ENCODE measurements at places on chromosomes 11 and 22.

GRCh38 chr22:20037419-20037818, 16.5 kb downstream of the TANGO2 start:
- DNase-seq, result no peak

GRCh38 chr11:71206186-71206585, 46.2 kb downstream of the SHANK2 start:
- DNase-seq, result no peak

DNA sequence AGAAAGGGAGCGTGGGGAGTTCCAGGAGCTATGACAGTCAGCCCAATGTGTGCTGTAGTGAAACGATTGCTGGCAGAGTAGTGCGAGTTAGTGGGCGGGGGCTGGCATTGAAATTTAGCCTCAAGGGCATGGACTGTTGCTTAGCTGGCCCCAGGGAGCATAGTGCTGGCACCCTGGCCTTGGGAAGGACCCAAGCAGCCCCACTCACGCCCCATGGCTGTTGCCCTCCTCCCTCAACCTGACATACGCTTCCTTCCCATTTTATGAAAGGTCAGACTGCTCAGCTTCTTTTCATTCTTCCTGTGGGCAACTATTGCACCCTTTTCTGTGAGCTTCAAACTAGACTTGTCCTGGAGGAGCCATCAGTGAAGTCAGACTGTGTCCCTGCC, 52.0 kb upstream of the SUSD2 start:
- no peak for DNase-seq

- DNase-seq, result no peak
These were observed 2.9 kb upstream of the CECR2 start for GRCh38 chr22:17366329-17366728.

- DNase-seq, result no peak
These were observed 185.6 kb upstream of the TENM4 start for GRCh38 chr11:79626135-79627075.

- no peak for DNase-seq
These were observed 189.0 kb upstream of the NARS2 start for GRCh38 chr11:78763664-78764063.

- DNase-seq, result no peak
These were observed 22.6 kb upstream of the SORL1 start for GRCh38 chr11:121429556-121429955.

- DNase-seq, result peak; percentile 61
These were observed 26.7 kb downstream of the UPB1 start for GRCh38 chr22:24521791-24522245.

DNA sequence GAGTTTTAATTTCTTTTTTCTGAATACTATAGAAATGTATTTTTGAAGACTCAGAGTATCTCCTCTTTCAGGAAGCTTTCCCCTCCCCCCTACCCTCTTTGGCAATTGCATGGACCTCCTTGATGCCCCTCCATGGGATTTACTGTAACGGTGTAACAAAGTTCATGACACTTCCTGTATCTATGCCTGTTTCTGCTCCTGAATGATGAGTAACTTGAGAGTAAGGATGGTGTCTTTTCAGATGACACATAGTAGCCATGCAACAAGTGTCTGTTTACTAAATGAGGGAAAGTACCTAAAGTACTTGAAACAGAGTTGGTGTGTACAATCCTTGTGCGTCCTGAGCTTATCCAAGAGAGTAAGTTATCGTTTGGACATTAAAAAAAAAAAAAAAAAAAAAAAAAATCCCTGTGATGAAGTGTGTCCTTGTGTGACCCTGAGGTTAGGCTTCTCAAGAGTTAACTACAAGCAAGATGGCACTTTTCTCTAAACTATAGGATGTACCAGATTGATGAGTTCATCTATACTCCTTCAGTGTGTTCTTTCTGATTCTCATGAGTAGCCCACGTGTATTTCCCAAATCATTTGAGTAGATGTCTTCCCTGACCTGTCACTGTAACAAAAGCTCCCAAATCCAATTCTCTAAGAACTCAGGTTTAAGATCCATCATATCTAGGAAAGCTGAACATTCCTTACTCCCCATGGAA, 7.4 kb downstream of the ETS1 start:
- no peak for DNase-seq

- no peak for DNase-seq
These were observed 28.2 kb downstream of the LRRC10B start for GRCh38 chr11:61536676-61537270.

- DNase-seq, result no peak
These were observed 74.8 kb upstream of the BLID start for GRCh38 chr11:122190768-122191167.

GRCh38 chr22:46754110-46754799, 8.2 kb upstream of the TBC1D22A start:
- DNase-seq, result no peak

GRCh38 chr11:124194293-124195188, 11.4 kb downstream of the OR10D3 start:
- no peak for DNase-seq

DNA sequence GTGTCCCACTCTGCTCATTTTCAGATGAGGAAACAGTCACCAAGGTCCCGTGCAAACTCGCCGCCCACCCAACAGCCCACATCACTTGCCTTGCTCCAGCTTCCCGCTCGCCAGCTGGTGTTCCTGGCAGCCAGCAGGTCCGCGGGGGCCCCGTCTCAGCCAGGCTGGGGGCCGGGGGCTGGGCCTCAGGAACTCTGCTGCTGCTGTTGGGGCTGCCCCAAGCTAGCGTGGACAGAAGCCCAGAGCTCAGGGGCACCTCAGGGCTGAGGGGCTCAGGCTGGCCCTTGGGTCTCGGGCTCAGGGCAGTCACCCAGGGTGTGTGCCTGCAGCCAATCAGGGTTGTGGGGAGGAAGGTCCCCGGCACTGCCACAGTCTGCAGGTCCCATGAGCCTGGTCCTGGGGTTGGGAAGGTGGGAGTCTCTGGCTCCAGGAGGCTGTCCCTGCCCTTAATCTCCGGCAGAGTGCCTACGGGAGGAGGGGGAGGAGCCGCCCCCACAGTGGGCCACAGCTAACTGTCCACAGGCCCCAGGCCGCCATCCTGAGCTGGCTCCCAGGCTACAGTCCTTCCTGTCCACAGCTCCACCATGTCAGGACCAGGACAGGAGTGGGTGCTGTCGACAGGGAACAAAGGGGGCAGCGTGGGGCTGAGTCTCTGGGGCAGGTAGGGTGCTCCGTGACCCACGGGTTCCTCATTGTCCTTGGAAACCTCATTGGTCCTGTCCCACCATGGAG, 65.2 kb downstream of the ARFGAP3 start:
- no peak for DNase-seq

- DNase-seq, result no peak
These were observed 155.7 kb downstream of the ATG16L2 start for GRCh38 chr11:72969894-72970335.

GRCh38 chr22:45179276-45180049, 15.7 kb downstream of the NUP50 start:
- DNase-seq, result no peak

DNA sequence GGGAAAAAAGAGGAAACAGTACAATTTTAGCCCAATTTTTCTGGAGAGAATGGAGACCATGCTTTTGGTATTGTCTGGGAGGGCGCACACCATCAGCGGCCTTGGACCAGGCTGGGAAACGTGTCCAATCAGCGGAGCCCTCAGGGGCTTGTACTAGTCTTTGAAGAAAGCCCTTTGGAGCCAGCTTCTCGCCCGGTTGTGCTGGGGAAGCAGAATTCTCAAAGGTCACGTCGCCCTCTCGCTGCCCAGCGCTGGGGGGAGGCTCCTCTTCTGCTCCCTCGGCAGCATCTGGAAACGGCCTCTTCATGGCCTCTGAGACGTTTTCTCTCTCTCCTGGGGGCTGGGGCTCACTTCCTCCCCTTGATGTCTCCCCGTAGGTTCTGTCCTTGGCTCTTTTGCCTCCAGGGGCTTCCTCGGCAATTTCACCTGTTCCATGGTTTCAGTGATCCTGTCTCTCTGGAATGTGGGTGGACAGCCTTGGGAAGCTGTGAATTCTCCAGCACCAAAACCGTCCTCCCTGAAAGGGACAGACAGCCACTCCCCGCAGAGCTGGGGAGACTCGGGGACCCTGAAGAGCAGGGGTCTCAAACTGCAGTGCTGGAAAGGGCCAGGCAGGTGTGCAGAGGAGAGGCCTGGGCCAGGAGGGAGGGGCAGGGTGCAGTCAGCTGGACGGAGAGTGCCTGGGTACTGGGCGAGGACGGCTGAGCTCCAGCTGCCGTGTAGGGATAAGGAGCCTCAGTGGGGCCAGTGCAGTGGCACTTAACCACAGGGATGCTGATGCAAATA, 80.2 kb downstream of the RPS6KA4 start:
- no peak for DNase-seq
